Tongue (tissue), 3 donors: ENCODE measurements at places on chromosomes 1 and 21. TPM values are rescaled to one million over a fixed set of nuclear protein-coding genes. Genes with fewer than 3 reads are reported as not detected.
A peak's percentile ranks its signal among the peaks of the same experiment; 100 is the strongest.

The DIRAS3 gene
- 10.3 TPM for total RNA-seq

The TSPEAR gene
- 1.0 TPM for total RNA-seq

DNA sequence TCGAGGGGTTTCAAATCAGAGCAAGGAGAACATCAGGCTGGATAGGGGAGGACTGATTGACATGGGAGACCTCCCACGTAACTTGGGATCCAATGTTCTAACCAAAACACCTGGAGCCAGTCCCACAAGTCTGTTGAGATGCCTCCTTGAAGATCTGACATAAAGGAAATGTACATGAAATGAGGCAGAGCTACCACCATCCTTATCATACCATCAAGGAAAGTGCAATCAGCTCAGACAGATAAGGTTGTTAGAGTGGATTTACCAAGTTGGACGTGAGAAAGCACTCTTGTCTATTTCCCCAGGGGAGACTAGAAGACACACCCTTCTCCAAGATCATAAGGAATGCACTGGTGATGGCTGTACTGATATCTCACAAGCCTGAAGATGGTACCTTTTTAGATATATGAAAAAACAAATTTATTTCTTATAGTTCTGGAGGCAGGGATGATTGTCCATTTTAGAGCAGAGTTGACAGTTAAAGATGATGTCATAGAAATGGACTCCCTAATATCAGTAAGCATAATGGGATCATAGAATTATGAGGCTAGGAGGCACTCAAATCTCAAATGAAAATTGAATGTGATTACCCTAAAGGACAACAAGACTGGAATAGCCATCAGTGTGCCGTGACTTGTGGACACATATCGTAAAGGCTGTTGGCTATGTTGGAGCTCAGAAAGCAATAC lies 129.1 kb upstream of the RAB4A start:
- no peak for DNase-seq

- no peak for DNase-seq
Observed at GRCh38 chr1:226990133-226990716, 50.1 kb downstream of the COQ8A start.

The USP24 gene
- 108 TPM for total RNA-seq

The INSRR gene
- total RNA-seq = 0.21 TPM

- no peak for DNase-seq
Observed at GRCh38 chr1:210311726-210312493, 16.8 kb upstream of the HHAT start.

GRCh38 chr1:44846985-44847384 lies 3.9 kb upstream of the PTCH2 start:
- DNase-seq = no peak

DNA sequence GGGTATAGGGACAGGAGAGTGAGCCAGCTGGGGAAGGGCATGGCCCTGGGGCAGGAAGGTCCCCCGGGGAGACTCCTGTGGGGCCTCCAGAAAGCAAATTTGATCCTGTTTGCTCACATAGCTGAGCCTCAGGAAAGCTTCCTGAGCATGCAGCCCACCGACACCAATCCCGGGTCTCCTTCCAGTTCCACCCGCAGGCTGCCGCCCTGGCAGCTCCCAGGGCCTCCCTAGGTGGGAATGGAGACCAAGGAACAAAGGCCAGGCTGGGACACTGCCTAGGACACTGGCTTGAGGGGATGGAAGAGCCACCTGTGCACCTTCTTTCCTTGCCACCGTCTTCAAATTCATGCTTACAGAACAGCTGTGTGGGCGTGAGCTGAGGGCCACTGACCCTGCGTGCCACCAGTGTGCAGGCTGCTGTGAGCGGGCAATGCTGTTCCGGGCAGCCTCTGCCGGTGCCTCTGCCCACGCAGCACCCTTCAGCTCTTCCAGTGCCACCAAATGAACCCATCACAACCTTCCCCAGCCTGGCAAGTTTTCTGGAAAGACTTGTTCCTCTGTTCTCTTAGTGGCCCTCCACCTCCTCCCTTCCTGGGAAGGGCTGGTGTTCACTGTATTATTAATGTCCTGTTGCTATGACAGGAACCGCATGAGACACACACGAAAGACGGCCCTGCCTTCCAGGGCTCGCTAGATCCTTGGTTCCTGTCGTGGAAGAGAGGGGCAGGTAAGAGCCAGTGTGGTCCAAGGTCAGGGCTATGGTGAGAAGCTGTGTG lies 53.6 kb downstream of the ACBD3 start:
- DNase-seq = peak; percentile 16

The SCMH1 gene
- 55.0 TPM for total RNA-seq

- peak; percentile 81 for DNase-seq
Observed at GRCh38 chr1:59316497-59317128, 19.7 kb downstream of the FGGY start.

GRCh38 chr1:172545396-172546004 lies 12.6 kb downstream of the SUCO start:
- DNase-seq = no peak
